ENCODE measurements at places on chromosomes 6 and 20. TPM values are rescaled to one million over a fixed set of nuclear protein-coding genes. Genes with fewer than 3 reads are reported as not detected.
A peak's percentile ranks its signal among the peaks of the same experiment; 100 is the strongest.

The LHFPL5 gene
- polyA plus RNA-seq: not detected

The LINC00237 gene
- not detected for polyA plus RNA-seq

The DYNLT2 gene
- 2.4 TPM for polyA plus RNA-seq

The MCHR2 gene
- not detected for polyA plus RNA-seq

DNA sequence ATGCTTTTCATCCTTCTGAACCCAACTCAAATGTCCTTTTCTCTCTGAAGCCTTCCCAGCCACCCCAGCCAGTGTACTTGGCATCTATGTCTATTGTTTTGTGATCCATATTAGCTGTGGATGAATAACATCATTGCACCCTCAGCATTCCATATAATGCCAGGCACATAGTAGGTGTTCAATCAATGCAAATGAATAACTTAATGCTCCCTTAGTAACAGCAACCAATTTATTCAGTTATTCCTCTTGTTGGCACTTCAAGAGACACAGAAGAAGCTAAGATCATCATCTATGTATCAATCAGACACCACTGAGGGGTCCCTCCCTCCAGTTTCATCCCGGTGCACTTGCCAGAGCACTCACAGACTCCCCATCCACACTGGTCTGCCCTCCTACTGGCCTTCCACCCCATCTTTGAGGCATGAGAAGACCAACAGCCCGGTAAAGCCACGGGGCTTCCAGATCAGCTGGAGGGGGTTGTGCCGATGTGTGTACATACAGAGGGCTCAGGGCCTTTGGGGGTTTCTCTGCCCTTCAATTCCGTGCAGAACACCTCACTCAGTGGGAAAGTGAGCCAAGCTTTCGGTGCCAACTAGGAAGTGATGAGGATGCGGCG lies 2.4 kb upstream of the TAF8 start:
- peak; percentile 5 for DNase-seq

DNA sequence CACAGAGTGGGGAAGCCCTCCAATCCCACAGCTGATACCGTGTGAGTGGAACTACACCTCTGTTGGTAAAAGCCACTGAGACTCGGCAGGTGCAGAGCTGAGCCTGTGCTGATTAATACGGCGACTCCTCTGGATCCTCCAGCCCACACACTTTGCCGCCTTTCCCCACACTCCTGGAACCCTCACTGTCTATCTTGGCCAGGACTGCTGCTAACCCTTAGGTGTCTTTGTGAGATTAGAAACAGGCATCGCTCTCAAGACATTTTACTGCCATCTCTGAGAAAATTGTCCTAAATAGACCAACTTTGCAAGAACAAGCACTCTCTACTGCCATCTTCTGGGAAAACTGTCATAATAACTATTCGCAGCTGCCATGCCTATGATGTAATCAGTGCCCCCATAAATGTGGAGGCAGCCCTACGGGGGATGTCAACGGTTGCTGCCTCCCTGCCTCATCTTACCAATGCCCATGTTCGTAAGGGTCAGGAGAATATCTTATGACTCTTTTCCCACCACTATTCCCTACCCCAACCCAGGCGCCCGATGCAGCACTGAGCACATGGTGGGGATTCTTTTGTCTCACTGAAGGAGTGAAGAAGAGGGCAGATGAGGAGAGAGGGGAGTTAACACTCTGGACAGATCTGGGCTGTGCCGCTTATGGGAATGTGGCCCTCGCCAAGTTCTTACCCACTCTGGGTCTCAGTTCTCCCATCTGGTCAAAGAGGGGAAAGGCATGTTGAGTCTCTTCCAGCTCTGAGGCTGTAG lies 26.1 kb upstream of the KCNB1 start:
- peak; percentile 62 for DNase-seq

DNA sequence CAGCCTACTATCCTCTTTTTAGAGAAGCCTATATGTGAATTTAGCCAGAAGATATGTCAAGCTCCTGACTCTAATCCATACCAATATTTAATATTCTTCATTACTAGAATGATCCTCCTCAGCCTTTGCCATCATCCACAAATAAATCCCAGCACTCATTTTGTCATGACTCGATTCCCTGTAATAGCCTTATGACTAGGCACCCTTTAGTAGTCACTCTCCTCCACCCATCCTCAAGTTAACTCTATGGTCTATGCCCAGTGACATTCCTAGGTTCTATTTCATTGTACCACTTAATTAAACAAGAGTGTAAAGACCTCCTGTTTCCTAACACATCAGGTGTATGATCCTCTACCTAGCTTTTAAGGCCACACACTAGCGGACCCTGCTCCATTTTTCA lies 450.4 kb upstream of the CITED2 start:
- DNase-seq: no peak

DNA sequence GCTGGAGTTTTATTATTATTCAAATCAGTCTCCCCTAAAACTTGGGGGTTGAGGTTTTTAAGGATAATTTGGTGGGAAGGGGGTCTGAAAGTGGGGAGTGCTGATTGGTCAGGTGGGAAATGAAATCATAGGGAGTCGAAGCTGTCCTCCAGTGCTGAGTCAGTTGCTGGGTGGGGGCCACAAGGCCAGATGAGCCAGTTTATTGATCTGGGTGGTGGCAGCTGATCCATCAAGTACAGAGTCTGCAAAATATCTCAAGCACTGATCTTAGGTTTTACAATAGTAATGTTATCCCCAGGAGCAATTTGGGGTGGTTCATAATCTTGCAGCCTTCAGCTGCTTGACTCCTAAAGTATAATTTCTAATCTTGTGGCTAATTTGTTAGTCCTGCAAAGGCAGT lies 146.0 kb upstream of the SPACA1 start:
- DNase-seq: no peak

DNA sequence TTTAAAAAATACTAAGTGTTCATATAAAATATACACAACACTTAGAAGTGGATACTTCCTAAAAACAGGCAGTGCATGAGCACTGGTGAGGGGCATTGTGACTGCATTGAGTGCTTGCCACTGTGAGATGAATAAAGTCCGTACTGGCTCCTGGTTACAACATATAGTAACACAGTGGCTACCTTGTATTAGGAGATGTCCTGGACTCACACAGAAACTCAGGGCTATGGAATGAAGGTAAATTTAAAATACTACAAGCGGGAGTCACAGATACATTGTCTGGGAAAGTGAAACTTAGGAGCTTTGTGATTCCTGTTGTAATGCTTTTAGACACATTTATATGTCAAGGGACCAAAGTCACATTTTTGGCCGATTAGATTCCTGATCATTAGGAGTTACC lies 36.5 kb upstream of the HLA-G start:
- DNase-seq: no peak

- peak; percentile 78 for DNase-seq
Observed at GRCh38 chr20:36574366-36575135, 1.2 kb downstream of the TGIF2 start.

DNA sequence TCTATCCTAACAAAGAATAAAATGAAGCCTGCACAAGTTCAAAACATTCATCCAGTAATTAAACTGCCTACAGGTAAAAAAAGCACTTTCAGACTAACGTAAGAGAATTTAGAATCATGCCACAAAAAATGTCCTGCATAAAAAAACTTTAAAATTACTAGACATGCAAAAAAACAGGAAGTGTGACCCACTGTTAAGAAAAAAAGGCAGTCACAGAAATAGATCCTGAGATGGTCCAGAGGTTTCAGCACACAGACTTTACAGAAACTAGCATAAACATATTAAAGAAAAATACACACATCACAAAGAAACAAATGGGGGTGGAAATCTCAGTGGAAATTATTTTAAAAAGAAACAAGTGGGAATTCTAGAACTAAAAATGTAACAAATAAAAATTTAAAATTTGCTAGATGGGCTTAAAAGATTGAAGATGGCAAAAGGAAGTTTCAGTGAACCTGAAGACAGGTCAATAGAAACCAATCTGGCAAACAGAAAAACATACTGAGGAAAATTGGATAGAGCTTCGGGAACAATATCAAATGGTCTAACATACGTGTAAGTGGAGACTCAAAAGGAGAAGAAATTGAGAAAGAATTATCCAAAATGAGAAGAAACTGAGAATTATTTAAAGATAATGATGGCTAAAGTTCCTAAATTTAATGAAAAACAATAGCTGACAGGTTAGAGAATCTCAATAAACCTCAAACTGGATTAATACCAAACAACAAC lies 3.4 kb upstream of the ZNF133 start:
- peak; percentile 5 for DNase-seq

GRCh38 chr6:31465718-31466117 lies 32.2 kb upstream of the MICB start:
- DNase-seq: no peak

DNA sequence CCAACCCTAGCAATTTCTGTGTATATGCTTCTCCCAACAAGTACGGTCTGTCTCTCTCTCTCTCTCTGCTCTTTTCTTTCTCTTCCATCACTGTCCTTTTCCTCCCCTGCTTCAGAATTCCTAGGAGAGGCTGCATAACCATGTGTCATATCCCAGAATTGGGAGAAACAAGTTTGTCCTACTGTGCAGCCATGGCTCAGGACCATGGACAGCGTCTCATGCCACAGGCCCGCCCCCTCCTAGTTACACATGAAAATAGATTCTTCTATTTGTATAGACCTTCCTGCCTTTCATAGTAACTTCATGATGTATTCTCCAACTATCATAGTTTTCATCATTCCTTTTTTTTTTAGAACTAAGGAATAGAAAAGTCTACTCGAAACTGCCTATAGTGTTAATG lies 98.0 kb downstream of the FNDC1 start:
- peak; percentile 35 for DNase-seq

DNA sequence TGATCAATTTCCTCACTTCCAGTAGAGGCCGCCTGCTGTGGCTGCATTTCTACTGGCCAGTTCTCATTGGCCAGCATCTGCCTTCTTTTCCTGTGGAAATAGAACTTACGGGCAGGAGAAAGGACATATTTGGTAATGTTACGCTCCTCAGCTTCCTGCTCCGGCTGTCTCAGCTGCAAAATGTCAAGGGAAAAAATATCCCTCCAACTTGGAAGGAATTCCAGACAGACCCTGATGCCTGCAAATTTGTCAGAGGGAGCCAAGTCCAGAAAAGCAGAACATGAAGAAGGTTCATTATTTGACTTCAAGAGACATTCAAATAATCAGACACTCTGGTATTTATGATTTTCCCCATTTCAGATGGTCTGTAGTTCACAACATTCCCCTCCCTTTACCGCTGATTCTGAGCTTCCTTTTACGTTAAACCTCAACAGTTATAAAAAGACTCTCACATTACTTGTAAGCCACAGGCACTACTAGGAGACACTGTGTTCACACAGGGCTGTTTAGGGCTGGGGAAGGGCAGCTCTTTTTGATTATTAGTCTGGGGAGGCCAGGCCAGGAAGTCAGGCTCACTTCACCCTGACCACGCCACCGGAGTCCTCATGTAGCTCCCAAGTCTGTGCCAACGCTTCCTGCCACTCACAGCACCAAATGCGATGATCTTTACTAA lies 179.6 kb upstream of the CCN2 start:
- DNase-seq: no peak

DNA sequence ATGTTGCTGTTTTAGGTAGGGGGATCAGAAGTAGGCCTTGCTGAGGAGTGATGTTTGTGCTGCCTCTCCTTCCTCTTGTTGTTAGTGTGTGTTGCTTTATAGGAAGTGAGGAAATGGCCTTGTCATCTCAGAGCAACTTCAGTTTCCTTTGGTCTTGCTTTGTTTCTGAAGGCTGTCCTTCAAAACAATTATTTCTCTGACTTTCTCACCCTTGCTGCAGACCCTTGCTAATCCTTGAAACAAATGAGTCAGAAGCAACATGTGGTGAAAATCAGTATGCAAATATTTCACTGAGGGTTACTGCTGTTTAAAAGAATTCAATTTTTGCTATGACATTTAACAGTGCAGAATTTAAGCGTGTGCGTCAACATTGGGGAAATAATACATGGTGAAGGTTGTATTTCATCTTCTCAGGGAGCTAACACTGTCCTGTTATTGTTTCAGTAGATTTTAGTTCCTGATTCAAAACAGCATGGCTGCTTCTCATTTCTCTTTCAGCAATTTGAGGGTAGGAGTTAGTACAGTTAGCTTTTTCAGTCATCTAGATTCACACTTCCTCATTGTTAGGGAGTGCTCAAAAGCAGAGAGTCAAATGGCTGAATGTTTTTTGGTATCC lies 13.8 kb downstream of the RNF144B start:
- DNase-seq: no peak

- DNase-seq: peak; percentile 43
Observed at GRCh38 chr6:165653196-165653595, 9.8 kb downstream of the PDE10A start.
